ENCODE measurements at places on chromosomes 7 and 10. TPM values are rescaled to one million over a fixed set of nuclear protein-coding genes. Genes with fewer than 3 reads are reported as not detected.

Gene LHFPL3
- not detected for total RNA-seq

Gene PLXDC2
- total RNA-seq, result 4.9 TPM

Gene MMD2
- not detected for total RNA-seq

Gene LANCL2
- 18.6 TPM for total RNA-seq

Gene TUBB8
- total RNA-seq, result not detected

Gene GATA3
- not detected for total RNA-seq

Gene PRR15
- total RNA-seq, result not detected

Gene LRRC17
- total RNA-seq, result 76.6 TPM

Gene MKX
- 1.2 TPM for total RNA-seq

Gene PLCE1
- total RNA-seq, result 3.5 TPM

Gene CDC14C
- not detected for total RNA-seq

Gene GPR37
- 5.9 TPM for total RNA-seq

Gene HTR5A
- not detected for total RNA-seq

Gene CPXM2
- 0.45 TPM for total RNA-seq

Gene IL6
- total RNA-seq, result 1.0 TPM

Gene RNF32
- total RNA-seq, result 0.45 TPM

Gene CLDN4
- 1.7 TPM for total RNA-seq

Gene ASIC3
- total RNA-seq, result 0.17 TPM
